ENCODE measurements at places on chromosomes 6 and 20.

- no peak for DNase-seq
Measured at GRCh38 chr6:115735610-115736009, 325.1 kb downstream of the FRK start.

DNA sequence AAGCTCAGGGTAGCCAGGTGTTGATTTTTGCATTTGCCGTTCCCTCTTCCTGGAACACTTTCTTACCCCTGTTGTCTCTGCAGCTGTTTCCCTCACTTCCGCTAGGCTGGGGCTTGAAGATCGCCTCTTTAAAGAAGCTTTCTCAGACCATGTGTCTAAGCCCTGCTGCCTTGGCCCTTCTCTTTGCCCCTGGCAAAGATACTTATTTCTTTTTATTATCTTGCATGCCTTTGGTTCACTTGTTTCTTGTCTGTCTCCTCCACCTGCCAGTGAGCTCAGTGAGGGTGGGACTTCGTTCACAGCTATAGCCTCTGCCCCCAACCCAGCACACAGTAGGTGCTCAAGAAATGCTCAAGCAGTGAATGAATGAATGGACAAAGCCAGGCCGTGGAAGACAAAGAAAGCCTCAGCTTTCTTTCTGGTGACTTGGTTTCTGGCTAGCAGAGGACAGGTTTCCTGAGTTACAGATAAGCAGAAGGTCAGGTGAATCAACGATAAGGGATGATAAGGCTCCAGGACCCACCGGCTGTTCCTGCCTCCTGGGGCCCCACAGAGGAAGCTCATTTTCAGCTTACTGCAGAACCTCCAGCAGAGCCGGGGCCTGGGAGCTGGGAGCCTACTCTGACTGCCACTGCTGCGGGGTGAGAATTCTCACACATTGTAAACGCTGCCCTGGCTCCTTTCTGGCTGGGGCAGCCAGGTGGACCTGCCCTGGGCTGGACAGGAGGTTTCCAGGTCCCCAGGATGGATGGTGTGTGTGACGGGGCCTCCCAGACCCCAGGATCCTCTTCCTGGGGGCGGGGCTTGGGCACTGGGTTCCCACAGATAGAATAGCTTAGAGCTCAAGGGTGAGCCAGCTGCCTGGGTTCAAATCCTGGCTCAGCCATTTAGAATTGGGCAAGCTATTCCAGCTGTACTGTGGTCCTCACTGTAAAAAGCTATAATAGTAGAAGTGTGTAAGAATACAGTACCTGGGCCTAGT lies 29.8 kb downstream of the SNAI1 start:
- DNase-seq: peak; percentile 67

- no peak for DNase-seq
Measured at GRCh38 chr20:40882152-40882551, 146.5 kb upstream of the TOP1 start.

- no peak for DNase-seq
Measured at GRCh38 chr6:149332602-149333265, 15.2 kb downstream of the TAB2 start.

GRCh38 chr6:146056506-146056905 lies 27.6 kb downstream of the GRM1 start:
- no peak for DNase-seq

DNA sequence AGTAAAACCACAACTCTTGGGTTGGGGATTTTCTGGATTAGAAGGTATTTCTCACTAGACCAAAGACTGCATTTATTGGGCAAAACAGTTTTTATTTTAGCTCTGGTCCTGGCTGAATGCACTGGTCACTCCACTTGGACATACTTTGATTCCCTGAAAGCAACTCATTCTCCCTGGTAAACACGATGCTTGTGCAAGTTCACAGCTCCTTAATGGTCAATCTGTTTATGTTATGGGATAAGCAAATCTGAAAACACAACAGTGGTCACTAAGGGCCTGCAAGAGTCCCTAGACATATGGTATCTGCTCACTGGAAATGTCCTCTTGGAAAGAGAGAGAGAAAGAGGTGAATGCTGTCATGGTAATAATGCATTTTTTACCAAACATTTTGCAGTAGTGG lies 559.8 kb downstream of the CDH26 start:
- no peak for DNase-seq

DNA sequence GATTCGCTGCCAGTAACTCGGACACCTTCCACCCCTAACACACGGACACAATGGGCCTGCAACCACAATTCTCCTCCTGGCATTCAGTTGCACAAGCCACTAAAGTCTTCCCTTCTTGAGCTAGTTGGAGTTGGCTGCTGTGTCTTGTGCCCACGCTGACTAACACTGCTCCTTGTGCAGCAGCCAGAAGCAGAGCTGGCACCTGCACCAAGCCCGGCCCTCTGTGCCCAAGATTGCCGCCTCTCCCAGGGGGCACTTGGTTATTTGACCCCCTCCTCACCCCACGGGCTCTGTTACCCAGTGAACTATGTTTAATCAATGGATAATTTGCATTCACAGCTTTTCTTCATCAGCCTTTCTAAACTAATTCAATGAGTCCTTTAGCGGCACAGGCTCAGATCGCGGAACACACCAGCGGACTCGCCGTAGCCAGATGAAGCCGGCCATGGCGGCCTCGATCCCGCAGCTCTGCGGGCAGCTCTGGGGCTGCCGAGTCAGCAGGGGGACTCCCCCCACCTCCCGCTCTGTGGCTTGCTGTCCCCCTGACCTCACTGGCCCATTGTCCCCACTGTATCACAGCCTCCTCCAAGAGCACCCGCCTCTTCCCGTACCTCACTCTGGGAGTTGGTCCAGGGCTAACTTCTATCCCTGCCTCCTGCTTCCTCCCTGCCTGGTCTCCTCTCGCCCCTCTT lies 94.8 kb upstream of the AFDN start:
- DNase-seq: no peak

DNA sequence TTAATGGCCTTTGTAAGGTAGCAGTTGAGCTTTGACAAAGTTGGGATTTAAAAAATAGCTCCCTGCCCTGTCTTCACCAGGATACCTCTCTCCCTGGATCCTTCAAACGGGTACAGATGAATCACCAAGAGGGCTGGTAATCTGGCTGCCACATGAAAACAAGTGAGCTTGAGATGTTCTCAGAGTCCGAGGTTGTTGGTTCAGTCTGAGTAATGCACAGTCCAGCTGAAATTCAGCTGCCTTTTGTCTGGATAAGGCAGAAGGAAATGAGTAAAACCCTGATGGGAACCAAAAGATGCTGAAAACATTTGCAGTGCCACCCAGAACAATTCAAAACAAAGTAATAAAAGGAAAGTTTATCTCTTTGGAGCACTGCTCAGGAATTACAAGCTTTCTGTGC lies 86.8 kb downstream of the GJA1 start:
- DNase-seq: no peak

DNA sequence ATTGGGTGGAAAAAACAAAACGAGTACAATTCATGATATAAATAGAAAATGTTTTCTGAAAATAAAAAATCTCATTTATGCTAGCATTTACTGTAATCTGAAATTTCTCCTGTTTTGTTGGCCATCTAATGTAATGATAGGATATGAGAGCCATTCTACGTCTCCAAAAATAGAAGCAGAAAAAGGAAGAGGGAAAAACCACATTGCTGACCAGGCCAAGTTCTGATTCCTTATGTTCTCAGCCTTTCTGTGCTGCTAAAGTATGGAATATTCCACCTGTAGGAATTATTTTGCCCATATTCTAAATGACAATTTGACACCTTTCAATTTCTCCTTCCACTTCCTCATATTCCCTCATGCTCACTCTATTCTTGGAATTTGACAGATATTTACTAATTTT lies 110.2 kb downstream of the TBXT start:
- DNase-seq: no peak

GRCh38 chr6:110493253-110493800 lies 16.9 kb upstream of the SLC22A16 start:
- DNase-seq: no peak

DNA sequence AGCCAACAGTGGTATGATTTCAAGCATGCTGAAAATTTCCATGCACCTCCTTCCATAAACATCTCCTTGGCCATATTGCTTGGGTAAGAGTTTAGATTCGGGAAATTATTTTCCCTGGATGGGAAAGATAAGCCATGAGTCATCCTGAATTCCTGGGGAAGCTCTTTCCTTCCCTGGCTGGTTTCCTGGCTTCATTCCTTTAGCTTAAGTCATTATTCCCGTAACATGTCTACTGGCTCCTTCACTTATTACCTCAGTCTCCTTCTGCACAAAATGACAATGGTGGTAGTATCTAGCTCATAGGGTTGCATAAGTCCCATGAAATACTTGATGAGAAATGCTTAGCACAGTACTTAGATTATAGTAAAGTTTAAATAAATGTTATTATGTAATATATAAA lies 27.6 kb downstream of the TINAG start:
- DNase-seq: no peak

DNA sequence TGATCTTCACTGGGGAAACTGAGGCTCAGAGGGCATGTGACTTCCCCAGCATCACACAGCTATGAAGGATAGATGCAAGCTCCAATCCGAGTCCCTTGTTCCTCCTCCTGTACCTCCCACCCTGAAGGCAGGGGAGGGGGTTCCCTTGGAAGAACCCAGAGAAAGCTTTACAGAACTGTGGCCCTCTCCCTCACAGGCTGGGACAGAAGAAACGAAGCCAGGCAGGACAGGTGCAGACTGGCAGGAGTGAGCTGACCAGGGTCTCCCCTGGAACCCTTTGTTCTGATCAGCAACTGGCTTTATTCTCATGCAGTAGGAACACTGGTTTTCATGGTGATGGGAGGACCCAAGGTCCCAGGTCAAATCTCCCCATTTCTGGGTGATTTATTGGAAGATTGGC lies 90.2 kb downstream of the TMEM242 start:
- DNase-seq: no peak

- no peak for DNase-seq
Measured at GRCh38 chr20:41175727-41176330, 38.5 kb downstream of the PLCG1 start.

- no peak for DNase-seq
Measured at GRCh38 chr6:14897831-14898230, 348.0 kb upstream of the JARID2 start.

GRCh38 chr6:25041485-25042035 lies 105.8 kb upstream of the RIPOR2 start:
- no peak for DNase-seq

- no peak for DNase-seq
Measured at GRCh38 chr6:32551410-32551809, 21.3 kb upstream of the HLA-DRB5 start.

GRCh38 chr6:134020543-134020942 lies 31.9 kb downstream of the SLC2A12 start:
- no peak for DNase-seq

DNA sequence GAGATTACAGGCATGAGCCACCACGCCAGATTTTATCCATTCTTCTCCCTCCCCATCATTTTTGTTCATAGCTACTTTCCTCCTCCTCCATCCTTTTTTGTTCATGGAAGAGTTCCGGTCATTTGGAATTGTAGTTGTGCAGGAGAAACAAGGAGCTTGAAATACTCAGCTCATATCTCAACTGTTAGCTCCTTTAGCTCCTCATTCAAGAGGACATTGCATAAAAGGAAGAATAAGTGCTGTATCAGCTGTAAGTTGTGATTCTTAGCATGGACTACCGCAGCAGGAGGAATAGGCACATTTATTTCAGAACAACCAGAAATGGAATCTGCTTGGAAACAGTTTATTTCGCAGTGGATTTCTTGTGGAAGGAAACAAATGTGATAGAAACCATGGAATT lies 7.6 kb downstream of the STXBP5 start:
- no peak for DNase-seq

GRCh38 chr6:146785001-146785585 lies 186.3 kb downstream of the ADGB start:
- DNase-seq: peak; percentile 21

DNA sequence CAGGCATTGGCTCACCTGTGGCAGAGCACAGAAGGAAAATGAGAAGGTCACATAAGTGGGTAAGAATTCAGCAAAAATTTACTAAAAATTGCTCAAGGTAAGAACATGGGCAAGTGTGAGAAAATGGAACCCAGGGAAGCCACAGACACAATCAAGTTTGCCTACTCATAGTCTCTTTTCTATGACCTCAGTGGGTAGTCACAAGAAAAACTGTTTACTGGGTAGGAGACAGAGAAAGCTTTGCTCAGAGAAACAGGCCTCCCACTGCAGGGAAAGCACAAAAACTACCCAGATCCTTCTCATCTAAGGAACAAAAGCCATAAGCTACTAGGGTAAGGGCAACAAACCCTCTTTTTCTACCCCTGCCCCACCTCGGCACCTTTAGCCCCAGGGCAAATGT lies 35.2 kb downstream of the FAM184A start:
- no peak for DNase-seq

- DNase-seq: peak; percentile 10
Measured at GRCh38 chr20:34129518-34130162, 17.6 kb upstream of the EIF2S2 start.

DNA sequence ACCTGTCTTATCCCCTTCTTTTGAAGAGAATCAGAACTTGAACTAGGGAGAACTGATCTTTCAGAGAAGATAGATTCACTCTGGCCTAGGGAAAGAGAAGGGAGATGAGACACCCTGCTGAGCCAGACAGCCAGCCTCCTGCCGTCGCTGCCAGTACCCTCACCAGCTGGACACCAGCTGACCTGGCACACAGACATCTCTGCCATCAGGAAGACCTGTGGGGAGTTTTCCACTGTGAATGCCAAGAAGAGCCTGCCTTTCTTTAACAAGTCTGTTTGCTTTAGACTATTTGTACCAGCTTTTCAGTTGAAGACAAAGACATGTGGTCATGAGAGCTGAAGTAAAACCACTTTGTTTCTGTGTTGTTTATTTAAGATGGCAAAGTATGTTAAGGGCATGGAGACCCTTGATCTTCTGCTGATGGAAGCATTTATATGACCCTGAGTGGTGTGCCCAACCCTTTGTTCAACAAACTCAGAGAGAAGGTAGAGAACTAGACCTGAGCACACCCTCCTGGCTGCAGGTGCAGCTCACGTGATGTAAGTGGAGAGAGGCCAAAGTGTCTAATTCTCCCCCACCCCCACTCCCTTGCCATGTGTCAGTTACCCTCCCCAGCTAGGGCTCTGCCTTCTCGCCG lies 82.3 kb upstream of the SLC24A3 start:
- no peak for DNase-seq

DNA sequence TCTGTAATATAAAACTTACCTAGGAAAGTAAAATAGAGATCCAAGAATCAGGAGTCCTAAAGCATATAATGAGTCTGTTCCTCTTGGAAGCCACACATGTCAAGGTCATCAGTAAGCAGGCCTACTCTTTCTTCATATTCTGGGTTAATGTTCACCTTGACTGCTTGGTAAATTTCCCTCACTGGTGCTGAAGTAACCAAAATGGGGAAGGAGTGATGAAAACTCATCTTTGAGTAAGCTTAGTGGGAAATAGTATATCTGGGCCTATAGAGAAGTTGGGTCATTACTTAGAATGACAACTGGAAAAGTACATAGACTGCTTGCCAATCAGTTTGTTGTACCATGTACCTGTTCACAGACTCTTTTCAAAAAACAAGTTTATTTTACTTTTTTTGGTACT lies 6.6 kb downstream of the TSPYL4 start:
- no peak for DNase-seq

DNA sequence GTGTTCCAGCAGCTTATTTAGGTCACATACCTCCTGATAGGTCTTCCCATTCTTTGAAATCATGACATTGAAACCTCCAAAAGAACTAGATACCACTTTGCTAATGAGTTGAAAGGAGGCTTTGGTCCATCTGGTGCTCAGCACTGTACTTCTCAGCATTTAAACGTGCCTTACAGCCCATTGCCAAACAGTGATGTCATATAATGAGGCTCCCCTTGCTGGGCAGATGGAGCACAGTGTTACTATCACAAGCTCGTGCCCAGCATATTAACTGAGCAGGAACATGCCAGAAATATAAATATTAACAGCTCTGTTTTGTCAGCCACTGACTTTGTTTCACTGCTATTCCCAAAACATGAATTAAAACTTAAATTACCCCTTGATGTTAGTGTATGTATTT lies 25.5 kb upstream of the MAPK13 start:
- DNase-seq: no peak
